Left kidney (tissue), 8 donors: ENCODE measurements at places on chromosomes 7 and 10. TPM values are rescaled to one million over a fixed set of nuclear protein-coding genes. Genes with fewer than 3 reads are reported as not detected.

DNA sequence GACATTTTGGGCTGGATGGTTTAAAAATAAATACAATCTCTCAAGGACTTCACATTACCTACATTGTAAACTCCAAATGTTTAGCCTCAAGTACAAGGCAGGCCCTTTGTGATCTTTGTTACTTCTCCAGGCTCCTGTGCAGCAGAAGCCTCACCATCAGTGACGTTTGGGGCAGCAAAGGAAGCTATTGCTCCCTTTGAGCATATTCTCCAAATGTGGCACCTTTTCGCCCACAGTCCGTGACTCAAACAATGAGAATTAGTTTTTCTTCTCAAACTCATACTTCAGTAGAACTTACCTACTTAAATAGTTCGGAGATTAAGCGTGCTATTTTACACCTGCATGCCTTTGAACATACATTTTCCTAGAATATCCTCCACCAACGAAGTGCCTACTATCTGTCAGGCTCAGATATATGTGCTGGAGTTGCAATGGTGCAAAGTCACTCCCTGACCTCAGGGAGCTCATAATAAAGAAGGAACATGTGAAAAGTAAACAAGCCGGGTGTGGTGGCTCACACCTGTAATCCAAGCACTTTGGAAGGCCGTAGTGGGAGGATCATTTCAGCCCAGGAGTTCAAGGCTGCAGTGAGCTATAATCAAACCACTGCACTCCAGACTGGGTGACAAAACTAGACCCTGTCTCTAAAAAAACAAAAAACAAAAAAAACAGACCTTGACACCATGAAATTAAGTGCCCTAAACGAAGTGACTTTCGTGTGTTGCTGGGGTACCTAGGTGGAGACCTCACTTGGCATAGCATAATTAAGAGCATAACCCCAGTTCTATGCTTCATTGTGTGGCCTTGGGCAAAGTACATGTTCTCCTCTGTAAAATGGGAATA is 1.2 kb upstream of the ABCF2 start:
- no peak for DNase-seq

DNA sequence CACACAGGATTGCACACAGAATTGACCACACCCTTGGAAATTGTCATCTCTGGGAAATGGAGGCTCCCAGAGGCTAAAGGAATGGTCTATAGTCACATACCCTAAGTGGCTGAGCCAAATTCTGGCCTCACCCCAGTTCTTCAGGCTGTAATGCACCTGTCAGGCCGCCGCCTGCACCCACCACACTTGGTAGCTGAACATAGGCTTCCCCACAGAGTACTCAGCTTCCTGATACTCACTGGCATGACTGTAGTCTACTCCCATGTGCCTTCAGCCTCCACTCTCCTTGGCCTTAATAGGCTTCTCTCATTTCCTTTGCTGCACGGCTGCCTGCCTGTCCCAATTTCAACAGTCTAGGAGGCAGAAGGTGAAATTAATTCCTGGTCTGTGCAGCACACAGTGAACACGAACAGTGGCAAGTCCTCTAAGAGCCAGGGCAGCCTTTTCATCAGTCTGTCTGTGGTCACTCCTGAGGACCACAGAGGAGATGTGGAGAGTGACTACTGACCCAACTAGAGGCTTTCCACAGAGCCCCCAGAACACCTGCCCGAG is 42.5 kb downstream of the NUDCD3 start:
- no peak for DNase-seq

Gene TWIST1
- polyA plus RNA-seq: 6.6 TPM

Gene INA
- polyA plus RNA-seq: 0.53 TPM

- DNase-seq: no peak
These were observed 24.5 kb upstream of the BTRC start for GRCh38 chr10:101329341-101330032.

DNA sequence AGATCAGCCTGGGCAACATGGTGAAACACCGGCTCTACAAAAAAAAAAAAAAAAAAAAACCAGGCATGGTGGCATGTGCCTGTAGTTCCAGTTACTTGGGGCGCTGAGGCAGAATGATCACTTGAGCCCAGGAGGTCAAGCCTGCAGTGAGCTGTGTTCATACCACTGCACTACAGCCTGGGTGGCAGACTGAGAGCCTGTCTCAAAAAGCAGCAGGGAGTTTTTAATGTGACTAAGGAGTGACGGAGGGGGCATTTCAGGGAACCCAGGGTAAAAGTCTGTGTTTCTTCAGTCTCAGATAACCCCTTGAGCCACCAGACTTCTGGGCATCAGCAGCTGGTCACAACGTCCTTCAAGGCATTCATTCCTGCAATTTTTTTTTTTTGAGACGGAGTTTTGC is 2.2 kb upstream of the C10orf95 start:
- DNase-seq: no peak

GRCh38 chr10:101080933-101081931 is 19.4 kb downstream of the KAZALD1 start:
- peak; percentile 53 for DNase-seq
